Stimulated activated CD8-positive, alpha-beta memory T cell treated with anti-CD3 and anti-CD28 coated beads, Interleukin-2, amount 100 ng/mL, for 1 hour (primary cell): ENCODE measurements at places on chromosomes 5 and 9.

- DNase-seq, result no peak
These were observed 43.4 kb upstream of the IL17B start for GRCh38 chr5:149422366-149423048.

- no peak for DNase-seq
These were observed 8.5 kb downstream of the LCN9 start for GRCh38 chr9:135671591-135672041.

DNA sequence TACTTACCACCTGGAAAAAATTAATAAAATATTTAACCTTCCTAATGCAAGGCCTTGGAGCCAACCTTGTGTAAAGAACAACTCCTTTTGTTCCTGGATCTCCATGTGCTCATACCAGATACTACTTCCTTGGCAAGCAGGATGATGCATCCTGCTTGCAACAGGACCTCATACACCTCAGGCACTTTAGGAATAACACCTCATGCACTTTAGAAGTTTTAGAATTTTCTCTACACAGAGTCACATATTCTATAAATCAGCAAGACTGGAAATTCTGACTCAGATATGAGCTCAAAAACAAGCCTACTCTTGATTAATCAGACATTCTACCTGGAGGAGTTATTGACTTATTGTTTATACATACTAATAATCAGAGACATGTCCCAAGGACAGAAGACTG is 209.6 kb upstream of the CDH10 start:
- no peak for DNase-seq

DNA sequence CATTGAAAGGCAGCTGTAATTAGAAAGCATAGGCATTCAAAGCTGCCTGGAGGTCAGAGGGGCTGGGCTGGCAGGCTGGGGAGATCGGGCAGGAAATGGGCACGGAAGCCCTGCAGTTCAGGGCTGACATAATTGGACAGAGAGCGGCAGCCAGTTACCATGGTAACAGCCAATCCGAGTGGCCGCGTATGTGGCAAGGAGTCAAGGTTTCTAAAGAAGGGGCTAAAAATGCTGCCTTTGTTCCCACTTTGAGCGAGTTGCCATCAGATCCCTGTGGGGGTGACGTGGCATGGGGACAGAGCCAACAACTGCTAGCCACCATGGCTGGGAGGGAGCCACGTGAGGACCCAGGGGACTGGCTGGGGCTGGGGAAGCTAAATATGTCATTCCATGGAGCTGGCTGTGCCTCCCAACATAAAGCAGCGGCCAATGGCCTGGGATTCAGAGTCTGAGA is 44.7 kb upstream of the NDFIP1 start:
- DNase-seq, result peak; percentile 2

DNA sequence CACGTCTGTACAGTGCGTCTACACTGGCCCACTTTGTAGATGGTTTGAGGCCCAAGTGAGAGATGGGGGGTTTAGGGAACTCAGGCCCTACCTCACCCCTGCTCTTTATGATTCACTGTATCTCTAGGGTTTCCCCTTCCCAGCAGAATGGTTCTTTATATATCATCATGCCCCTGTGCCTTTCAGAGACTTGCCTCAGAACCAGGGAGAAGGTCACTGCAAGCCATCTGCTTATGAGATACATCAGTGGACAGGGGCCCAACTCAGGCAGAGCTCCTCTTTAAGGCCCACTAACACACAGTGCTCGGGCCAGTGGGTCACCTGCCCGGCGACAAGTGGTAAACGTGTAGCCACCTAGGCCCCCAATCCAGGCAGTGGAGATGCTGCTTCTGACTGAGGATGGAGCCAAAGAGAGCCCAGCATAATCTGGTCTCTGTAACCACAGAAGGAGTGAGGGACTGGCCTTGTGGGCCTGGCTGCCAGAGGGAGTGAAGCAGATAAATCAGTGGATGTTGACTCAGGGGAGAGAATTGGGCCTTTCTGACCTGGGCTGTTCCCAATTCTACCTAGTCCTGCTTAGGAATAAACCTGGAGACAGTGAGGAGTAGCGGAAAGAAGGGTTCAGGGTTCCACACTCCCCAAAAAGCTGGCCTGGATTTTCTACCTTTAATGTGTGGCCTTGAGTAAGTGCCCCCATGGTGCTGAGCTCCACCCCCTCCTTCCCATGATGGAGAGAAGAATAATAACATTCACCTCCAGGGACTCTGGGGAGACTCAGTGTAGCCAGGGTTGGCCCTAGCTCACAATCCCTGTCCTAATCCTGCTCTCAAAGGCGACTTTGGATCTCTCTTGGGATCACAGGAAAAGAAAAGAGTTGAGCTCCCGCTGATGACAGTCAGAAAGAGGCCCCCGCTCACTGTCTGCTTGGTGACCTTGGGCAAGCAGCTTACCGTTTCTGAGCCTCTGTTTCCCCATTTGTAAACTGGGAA is 2.8 kb upstream of the DUSP1 start:
- DNase-seq, result no peak
